Nephron progenitor cell (in vitro differentiated cells): ENCODE measurements at places on chromosomes 6 and 20.
A peak's percentile ranks its signal among the peaks of the same experiment; 100 is the strongest.

DNA sequence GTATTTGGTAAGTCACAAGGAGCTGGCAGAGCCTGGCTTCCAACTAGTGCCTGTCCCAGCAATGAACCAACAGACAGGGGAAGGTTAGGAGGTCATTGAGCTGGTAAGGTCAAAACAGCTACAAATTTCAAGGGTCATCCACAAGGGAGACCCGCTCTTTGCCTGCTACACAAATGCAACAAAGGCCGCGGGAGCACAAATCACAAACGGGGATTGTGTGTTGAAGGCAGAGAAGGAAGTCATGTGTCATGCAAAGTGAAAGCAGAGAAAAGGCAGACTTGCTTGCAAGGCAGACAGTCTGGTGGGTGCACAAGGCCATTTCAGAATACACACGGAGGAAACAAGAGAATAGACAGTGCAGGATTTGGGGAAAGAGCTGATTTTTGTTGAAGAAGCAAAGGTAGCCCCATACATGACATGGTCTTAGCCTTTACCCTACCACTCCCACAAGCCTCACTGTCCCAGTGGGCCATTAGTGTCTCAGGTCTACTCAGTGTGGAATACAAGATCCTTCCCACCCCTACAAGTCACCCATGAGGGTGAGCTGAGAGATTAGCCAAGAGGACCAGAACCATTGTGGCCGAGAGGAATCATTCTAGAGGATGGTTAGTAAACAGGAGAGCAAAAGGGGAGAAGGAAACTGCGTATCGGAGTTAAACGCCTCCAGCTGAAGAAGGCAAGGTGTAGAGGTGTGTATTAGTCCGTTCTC lies 18.1 kb upstream of the SAMHD1 start:
- no peak for DNase-seq

GRCh38 chr6:55617272-55617671 lies 38.3 kb upstream of the HMGCLL1 start:
- DNase-seq, result peak; percentile 19

DNA sequence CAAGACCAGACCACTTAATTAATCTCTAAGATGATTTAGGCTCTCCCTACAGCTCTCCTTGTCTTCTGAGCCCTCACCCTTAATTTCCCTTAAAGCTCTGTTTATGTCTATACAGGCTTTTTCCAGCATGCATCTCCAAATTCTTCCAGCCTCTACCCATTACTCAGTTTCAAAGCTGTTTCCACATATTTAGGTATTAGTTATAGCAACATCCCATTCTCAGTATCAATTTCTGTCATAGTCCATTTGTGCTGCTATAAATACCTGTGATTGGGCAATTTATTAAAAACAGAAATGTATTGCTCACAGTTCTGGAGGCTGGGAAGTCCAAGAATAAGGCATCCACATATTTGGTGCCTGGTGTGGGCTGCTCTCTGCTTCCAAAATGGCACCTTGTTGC lies 2.3 kb upstream of the SERPINB1 start:
- no peak for DNase-seq

GRCh38 chr20:60648556-60648955 lies 603.5 kb upstream of the CDH4 start:
- no peak for DNase-seq

DNA sequence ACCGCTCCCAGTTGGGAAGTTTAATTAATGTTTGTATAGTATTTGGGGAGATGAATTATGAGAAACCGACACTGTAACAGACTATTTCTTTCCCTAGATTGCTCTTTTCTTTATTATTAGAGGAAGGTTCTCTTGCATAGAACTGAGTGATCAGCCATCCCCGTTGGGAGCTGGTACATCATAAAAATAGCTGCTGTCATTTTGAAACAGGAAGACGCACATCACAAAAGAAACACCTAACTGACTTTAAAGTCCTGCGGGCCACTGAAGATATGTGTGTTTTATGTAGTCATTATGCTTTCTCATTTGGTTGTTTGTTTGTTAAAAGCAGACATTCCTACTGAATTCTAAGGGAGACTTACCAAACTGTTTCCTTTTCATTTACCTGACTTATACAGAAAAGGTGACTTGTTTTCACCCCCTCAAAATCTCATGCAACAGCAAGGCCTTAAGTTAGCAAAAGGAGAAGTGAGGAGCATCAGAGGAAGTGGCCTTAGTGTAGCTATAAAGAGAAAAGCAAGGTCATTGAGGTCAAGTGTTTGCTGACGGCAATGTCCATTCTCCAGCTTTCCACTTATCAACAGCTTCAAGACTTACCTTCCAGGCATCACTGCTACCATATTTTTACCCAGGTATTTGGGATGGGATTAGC lies 91.0 kb downstream of the PKHD1 start:
- DNase-seq, result no peak

- DNase-seq, result no peak
Observed at GRCh38 chr6:42520786-42521607, 42.8 kb upstream of the UBR2 start.

DNA sequence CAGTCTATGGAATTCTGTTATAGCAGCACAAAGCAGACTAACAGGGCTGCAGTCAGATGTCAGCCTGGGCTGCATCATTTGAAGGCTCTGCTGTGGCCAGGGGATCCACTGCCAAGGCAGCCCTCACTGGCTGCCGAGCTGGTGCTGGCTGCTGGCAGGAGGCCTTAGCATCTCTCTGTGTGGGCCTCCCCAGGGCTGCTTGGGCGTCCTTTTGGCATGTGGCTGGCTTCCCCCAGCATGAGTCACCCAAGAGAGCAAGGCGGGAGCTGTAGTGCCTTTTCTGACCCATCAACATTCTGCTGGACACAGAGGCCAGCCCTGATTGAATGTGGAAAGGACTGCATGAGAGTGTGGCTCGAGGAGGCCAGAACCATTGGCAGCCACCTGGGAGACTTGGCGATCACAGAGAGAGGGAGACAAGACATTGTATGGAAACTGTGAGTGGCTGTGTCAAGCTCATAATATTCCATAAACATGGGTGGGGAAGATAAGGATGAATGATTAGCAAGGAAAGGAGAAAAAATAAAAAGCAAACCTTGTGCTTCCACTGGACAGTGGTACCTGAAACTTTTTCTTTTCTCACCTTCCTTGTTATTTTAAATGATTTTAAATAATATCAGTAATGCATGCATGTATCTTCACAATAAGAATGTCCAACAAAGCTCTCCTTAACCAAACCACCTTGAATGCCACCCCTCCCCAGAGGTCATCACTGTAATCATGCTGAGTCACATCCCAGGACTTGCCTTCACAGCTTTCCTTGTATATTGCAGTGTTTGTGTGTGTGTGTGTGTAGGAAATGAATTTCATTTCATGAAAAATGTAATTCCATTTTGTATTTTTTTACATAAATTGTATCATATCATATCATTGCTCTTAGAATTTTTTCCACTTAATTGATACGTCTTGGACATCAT lies 55.0 kb upstream of the VSX1 start:
- DNase-seq, result no peak

DNA sequence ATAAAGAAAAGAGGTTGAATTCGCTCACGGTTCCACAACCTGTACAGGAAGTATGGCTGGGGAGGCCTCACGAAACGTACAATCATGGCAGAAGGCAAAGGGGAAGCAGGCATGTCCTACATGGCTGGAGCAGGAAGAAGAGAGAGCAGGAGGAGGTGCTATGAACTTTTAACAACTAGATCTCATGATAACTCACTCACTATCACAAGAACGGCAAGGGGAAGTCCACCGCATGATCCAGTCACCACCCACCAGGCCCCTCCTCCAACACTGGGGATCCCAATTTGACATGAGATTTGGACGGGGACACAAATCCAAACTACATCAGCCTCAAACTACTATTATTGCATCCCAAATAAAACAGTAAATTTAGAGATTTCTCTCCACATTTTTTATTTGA lies 53.6 kb upstream of the CST7 start:
- DNase-seq, result no peak

DNA sequence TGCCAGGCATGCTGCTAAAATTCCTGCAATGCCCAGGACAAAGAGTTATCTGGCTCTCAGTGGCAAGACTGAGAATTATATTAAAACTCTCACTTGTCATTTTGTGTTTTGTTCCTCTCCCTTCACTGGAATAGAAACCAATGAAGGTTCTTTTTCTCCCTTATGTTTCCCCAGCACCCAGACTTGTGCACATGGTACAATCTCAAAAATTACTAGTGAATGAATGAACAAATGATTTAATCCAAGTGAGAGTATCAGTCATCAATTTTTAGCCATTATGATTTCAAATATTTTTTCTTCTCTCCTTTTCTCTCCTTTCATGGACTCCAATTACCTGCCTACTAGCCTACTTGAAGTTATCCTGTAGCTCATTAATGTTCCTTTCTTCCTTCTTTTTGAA lies 70.1 kb downstream of the BCAS1 start:
- DNase-seq, result no peak

- DNase-seq, result no peak
Observed at GRCh38 chr6:129495652-129496051, 214.3 kb downstream of the ARHGAP18 start.

- DNase-seq, result no peak
Observed at GRCh38 chr6:57306273-57306672, 11.2 kb upstream of the PRIM2 start.

DNA sequence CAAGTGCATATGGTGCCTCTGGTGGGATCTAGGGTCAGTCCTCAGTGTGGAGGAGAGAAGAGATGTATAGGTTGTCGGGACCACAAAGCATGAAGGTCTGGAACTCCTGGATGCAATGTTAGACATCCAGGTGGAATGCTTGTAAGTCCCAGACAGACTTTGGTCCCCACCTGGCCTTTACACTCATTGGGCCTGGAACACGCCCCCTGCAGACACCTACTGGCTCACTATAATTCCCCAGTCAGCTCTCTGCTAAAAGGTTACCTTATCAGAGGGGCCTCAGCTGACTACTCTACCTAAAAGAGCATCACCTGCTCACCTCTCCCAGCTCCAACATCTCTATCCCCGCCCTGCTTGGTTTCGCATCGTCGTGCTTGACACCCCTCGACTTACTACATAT lies 41.7 kb upstream of the SIRPA start:
- DNase-seq, result no peak
